ENCODE measurements at places on chromosomes 2 and 18.

DNA sequence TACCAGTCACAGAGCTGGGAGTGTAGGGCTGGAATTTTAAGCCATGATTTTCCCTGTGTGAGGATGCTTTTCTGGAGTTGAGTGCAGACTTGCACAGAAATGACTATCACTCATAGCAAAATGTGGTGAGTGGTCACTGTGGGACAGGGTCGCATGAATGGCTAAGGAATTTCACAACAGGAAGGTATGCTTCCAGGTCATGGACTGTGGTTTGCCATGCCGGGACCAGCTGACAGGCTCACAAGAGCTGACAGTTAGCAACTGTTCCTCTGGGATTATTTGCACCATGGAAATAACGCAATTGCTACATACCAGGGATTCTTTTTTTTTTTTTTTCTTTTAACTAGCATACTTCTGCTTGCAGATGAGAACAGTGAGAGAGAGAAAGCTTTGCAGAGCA is 3.8 kb upstream of the UXS1 start:
- no peak for DNase-seq

- no peak for DNase-seq
Observed at GRCh38 chr2:170966648-170967396, 37.8 kb downstream of the GORASP2 start.

GRCh38 chr18:74477771-74478170 is 18.4 kb upstream of the CNDP2 start:
- no peak for DNase-seq

- no peak for DNase-seq
Observed at GRCh38 chr2:32008805-32009515, 1.8 kb downstream of the MEMO1 start.

DNA sequence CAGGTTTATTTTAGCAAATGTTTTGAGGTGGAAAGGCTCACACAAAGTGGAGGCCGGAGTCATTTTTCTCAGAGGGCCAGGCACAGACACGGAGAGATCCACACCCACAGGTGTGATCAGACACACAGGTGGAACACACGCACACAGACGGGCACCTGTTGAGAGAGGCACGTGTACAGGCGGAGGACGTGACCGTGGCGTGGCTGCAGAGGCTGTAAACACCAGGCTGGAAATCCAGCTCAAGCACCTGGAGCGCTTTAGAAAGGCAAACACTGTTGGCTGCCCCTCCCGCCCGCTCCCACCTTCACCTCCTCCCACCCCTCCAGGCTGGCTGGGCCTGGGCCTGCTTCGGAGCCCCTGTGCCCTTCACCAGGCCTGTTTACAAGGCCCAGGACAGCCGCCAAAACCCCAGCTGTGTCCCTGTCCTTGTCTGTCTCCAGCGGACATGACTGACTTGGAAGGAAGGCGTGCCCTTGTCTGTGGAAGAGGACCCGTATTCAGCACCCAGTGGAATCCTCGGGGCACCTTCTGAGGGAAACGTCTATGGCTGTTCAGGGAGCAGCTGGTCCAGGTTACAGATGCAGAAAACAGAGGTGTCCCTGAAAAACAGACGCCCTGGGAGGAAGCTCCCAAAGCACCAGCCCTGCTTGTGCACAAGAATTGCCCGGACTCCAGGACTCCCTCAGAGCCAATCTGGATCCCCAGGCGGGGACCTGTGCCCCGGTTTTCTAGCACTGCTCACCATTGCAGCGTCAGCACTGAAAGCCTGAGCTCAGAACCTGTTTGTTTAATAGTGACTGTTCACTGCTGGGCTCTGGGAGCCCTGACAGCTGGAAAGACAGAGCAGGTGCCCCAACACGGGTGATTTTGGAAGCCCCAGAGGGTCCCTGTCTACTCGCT is 134.3 kb upstream of the HAAO start:
- no peak for DNase-seq

DNA sequence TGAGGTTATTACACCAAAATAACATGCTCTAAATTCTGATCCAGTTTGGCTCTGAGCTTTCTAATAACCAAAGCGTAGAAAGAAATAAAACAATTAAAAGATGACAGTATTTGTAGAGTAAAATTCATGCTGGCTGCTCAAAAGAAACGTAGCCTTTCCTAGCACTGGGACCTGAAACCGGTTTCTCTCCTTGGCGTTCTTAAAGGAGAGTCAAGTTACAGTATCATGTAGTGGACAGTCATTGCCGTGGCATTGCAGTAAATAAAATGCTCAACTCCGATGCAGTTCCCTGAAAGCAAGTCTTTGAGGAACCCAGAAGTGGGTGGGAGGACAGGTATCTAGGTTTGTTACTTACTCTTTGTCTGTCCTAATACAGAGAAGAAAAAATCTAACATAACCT is 52.7 kb upstream of the ITM2C start:
- no peak for DNase-seq

DNA sequence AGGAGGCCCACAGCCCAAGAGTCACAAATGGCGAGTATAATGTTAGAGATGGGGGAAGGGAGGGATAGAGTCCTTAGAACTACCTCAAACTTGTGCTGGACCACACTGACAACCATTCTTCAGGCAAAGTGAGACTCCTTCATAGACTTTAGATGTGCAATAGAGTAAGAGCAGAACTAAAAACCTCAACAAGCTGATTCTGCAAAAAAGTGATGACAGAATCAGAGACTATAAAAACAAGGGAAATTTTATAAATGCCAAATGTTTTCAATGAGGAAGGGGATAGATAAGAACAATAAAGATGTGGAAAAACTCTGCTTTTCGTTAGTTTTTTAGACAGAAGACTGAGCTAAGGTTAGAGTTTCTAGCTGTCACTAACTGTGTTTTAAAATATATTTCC is 17.7 kb downstream of the SMC6 start:
- no peak for DNase-seq

DNA sequence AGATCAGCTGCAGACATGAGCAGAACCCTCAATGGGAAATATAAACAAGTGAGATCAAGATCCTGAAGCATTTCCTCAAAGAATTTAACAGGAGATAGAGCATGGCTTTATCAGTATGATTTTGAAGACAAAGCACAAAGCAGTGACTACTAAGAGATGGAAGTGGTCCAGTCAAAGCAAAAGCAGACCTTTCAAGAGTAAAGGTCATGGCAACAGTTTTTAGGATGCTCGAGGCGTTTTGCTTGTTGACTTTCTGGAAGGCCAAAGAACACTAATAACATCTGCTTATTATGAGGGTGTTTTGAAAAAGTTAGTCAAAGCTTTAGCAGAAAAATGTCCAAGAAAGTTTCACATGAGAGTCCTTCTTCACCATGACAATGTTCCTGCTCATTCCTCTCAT is 128.5 kb downstream of the KCNE4 start:
- no peak for DNase-seq

DNA sequence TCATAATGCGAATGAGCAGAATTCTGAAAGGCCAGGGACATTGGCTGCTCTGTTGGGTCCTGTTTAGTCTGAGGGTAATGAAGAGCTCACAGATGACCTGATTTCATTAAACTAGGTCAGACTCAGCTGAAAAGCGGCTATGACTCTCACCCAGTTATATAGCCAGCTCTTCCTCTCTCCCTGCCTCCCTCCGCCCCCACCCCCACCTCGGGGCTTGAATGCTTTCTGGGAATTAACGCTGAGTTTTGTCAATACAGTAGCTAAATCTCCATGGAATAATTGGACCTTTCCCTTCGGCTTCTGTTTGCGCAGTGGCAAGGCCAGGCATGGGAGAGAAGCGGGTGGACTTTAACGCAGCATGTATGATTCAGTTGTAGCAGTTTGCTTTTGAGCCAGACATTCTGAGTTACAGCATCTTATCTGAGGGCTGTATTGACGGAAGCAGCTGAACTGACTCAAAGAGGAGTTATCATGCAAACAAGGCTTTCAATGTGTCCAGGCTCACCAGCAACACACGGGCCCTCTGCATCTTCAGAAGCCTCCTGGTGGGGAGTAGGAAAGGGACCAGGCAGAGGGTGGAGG is 110.6 kb downstream of the MYCN start:
- no peak for DNase-seq

- no peak for DNase-seq
Observed at GRCh38 chr2:142220901-142221300, 90.1 kb upstream of the LRP1B start.

- no peak for DNase-seq
Observed at GRCh38 chr2:168583710-168584521, 127.8 kb downstream of the CERS6 start.

- DNase-seq: no peak
Observed at GRCh38 chr2:29223851-29224692, 108.9 kb downstream of the CLIP4 start.

GRCh38 chr2:189366349-189366748 is 74.9 kb upstream of the WDR75 start:
- DNase-seq: no peak

DNA sequence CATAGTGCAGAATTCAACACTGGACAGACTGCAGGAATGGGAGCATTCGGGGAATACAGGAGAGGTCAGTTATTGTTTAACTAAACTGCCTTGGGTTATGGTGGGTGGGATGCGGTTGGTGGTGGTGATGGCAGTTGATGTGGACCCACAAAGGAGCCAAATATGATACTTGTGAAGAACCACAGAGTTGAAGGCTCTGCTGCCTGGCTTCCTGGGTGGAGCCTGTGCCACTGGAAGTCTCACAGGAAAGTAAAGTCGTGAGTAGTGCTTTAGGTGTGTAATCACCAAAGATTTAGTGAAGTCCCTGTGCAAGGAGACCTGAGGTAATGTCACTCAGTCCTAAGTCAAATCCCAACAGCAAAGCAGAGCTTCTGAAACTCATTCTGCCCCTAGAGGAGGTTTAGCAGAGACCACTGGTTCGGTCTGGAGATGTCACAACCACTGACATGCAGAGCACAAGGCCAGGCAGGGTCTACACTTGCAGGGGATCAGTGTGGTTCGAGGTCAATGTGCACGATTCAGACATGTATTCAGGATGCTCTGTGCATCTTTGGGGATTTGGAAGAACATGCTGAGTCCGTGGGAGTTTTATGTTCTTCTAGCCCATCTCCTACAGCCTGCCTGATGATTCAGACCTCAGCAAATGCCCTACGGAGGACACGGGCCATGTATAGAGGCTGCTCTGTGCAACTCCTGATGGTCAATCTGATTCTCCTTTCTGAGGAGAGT is 1150.9 kb downstream of the RPIA start:
- no peak for DNase-seq

- no peak for DNase-seq
Observed at GRCh38 chr2:122563781-122564180, 808.3 kb downstream of the TSN start.

GRCh38 chr2:26054598-26055348 is 20.9 kb downstream of the RAB10 start:
- no peak for DNase-seq

DNA sequence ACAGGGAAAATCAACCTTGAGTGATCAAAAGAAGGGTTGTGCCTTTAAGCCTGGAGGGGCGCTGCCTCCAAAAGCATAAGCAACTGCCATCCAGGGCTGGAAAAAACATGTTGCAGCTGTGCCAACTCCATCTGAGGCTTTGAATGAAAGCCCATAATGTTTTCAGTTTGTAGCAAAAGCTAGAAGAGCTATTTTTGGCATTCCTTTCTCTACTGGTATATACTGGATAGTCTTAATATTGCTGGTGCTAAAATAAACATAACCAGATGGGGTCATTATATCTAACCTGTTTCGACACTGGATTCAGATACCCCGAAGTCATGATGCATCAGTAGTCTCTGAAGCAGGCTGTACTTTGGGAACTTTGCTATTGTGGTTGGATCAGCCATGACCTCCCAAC is 25.1 kb downstream of the ANXA4 start:
- DNase-seq: no peak

- no peak for DNase-seq
Observed at GRCh38 chr2:71078624-71079023, 10.2 kb downstream of the NAGK start.

DNA sequence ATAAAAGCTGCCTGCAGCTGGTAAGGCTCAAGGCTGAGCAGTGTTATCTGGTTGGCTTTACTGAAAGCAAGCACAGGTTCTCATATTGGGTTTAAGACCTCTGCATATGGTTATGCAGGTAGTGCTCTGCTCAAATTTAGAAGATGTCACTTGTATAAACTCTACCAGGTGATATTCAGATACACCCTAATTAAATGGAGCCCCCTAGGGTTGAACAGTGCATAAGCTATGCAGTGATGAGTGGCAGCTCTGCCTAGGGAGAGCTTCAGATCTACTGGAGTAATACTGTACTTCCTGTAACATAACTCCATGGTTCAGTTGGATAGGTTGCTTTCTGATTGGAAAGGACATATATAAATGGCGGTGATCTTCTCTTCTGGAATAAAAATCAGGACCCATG is 222.7 kb downstream of the CYRIA start:
- DNase-seq: no peak

DNA sequence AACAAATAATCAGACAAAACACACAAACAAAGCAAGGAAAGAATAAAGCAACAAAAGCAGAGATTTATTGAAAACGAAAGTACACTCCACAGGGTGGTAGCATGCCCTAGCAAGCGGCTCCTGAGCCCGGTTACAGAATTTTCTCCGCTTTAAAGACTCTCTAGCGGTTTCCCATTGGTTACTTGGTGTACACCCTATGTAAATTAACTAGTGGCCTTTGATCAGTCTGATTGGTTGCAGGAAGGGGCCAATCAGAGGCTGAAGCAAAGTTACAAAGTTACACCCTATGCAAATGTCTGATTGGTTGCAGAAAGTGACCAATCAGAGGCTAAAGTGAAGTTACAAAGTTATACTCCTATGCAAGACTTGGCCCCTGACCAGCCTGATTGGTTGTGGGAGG is 242.9 kb downstream of the LDLRAD4 start:
- no peak for DNase-seq

DNA sequence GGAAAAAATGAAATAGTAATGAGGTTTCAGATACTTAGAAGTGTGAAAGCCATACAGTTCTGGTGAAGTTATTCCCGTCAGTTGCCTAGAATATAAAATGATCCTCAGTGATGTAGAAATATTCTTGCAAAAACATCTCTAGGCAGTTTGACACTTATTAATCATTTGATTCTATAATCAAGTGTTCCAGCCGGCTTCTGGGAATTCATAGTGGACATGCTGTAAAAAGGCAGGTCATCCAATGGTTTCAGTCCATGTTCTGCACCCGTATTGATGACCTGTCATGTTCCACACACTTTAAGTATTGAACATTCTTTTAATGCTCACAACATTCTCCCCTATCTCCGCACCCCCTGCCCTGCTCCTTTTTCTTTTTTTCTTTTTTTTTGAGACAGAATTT is 19.8 kb downstream of the ARPC2 start:
- no peak for DNase-seq

DNA sequence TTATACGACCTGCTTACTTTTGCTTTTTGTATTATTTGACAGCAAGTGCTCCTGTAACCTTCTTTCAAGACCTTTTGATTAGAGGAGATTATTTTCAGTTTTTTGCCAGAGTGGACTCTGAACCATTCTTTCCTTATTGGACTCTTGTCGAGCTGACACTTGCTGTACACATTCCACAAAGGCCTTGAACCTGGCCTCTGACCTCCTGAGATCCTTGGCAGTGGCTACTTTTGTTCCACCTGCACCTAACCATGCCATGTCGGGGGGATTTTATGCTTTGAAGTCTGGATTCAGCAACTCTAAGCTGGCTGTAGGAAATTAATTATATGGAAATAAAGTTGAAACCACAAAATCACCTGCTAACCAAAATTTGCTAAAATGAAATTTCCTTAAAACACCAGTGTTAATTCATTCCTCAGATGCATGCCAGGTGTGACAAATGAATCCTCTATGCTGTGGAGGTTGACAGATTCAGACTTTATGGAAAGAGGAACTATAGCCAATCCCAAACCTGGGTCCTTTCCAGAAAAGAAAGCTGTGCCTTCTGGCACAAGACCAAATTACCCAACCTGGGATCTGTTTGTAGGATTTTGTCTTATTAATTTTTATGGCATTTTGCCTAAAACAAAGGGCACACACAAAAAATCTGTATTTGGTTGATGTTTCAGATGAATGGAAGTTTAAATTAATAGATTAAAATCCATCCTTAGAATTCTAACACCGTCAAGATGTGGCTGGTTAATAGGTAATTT is 110.4 kb downstream of the CDC42EP3 start:
- no peak for DNase-seq

Measured in activated CD4-positive, alpha-beta T cell treated with anti-CD3 and anti-CD28 coated beads, Interleukin-2, amount 50 U/mL, for 1 hour (primary cell).